Anterior cingulate cortex (tissue), 58 donors: ENCODE measurements at places on chromosomes 3 and 15.

DNA sequence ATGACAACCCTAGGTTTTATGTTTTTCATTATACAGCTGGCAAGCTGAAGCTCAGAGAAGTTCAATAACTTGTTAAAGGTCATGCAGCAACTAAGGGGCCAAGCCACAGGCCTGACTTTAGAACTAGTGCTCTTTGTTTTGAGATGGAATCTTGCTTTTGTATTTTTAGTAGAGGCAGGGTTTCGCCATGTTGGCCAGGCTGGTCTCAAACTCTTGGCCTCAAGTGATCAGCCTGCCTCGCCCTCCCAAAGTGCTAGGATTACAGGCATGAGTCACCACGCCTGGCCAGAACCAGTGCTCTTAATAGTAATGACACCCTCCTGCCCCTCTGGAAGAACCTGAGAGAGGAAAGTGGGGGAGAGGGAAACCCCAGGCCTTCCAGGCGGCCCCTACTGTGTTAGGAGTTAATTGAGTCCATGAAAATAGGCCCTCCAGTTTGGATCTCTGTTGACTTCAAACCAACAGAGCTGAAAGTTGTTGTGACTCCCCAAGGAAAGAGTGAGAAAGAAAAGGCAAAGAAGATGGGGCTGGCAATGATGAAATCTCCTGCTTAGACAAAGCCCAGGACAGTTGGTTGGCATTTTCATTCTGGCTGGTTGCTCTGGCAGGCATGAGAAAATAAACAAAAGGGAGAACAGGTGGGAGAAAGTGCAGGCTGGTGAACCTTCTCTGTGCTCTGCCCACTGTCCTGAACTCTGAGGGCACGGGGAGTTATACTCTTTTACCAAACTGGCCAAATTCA lies 3.6 kb upstream of the PRRT3 start:
- no peak for DNase-seq

GRCh38 chr3:160226026-160226907 lies 1.0 kb downstream of the C3orf80 start:
- no peak for DNase-seq

DNA sequence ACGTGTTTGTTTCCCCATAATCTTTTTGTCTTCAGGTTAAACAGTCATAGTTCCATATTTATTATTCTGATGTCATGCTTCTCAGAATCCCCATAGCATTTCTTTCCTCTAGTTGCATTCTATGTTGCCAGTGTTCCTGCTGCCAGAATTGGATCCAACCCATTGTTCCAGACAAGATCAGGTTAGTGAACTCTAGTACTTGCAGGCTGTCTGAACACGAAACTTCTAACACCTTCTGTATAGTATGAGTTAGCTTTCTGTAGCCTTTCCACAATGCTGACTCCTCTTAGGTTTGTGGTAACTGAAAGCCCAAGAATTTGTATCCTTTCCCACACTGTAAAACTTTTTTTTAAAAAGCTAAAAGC lies 88.0 kb upstream of the ROPN1 start:
- DNase-seq = no peak

DNA sequence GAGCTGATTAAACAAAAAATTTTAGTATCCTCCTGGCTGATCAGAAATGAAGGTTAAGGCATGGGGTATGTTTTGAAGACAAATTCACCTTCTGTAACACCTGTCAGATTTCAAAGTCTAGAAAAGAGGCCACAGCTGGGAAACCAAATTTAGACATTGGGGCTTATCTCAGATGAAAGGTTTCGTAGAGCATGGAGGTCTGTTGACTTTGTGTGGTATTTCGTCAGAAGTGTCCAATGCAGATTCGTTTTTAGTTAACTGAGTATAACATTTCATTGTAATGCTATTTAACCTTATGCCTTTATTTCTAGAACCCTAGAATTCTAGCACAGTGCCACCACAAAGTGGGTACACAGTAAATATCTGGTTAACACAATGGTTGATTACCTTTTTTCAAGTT lies 61.7 kb downstream of the FNDC3B start:
- DNase-seq = no peak

DNA sequence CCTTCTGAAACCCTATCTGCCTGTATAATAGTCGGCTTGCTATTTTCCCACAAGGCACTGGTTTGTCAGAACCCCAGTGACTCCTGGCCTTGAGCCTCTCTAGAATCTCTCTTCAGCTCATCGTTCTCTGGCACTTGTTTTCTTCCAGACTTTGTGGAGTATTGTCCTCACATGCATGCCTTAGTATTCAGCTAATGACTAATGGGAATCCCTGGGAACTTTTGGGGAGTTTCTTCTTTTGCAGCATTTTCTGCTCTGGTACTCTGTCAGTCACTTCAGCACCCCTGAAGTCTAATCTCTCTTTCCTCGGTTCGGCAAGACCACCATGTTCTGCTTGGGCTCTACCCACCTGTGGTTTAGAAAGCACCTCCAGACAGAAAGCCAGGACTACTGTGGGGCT lies 35.8 kb upstream of the THRB start:
- no peak for DNase-seq
